ENCODE measurements at places on chromosomes 1 and 21.

DNA sequence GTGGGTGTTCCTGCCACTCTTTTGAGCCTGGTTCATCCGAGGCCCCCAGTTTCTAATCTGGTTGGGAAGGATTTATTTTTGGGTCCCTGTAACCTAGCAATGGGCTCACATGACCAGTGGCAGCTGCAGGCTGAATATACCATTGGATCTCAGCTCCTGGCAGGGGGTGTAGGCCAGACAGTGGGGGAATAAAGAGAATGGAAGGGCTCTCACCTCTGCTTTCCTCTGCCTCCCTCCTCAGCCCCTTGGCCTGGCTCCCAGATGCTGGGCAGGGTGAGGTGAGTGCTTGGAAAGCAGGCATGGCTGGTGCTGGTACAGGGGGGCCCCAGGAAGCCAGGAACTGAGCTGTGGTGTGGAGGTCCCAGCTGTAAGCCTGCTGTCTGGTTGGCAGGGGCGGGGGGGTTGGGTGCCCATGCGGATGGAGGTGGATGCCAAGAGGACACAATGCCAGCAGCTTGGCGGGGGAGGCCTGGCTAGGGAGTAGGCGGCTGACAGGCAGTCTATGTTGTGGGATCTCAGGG lies 3.6 kb upstream of the GPR61 start:
- DNase-seq, result no peak

- DNase-seq, result no peak
Measured at GRCh38 chr1:196619721-196620120, 11.5 kb upstream of the KCNT2 start.

DNA sequence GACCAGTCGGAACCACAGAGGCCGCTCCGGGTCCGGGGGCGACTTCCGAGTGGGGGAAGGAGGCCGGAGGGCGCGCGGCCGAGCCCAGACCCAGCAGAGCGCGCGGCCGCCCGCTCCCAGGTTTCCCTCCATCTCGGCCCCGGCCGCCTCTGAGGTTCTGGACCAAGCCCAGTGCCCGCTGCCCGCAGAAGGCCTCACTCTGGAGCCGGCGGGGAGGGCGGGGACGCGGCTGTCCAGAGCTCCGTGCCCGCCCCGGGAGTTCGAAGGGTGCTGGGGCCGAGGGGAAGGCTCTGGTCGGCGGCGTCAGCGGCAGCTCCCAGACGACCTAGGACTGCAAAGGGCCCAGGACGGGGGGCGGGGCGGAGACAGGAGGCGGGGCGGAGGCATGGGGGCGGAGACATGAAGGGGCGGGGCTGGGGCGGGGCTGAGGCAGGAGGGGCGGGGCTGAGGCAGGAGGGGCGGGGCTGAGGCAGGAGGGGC lies 48.0 kb upstream of the SLC19A1 start:
- no peak for DNase-seq

DNA sequence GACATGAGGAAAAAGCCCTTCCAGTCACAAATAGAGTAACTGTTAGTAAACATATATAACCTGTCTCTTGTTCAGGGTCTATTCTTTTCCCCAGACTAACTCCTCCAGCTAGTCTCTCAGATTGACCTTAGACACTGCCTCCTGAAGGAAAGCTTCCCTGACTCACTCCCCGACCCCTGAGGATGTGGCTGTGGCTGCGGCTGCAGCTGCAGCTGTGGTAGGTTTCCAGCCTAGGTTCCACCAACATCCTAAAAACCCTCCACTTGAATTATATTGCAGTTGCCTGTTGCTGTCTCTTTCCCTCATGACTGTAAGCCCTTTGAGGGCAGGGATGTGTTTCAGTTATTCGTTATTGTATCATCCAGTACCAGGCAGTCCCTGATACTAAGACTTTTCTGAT lies 132.9 kb upstream of the C1orf21 start:
- DNase-seq, result no peak
